ENCODE measurements at places on chromosomes 6 and 20.

DNA sequence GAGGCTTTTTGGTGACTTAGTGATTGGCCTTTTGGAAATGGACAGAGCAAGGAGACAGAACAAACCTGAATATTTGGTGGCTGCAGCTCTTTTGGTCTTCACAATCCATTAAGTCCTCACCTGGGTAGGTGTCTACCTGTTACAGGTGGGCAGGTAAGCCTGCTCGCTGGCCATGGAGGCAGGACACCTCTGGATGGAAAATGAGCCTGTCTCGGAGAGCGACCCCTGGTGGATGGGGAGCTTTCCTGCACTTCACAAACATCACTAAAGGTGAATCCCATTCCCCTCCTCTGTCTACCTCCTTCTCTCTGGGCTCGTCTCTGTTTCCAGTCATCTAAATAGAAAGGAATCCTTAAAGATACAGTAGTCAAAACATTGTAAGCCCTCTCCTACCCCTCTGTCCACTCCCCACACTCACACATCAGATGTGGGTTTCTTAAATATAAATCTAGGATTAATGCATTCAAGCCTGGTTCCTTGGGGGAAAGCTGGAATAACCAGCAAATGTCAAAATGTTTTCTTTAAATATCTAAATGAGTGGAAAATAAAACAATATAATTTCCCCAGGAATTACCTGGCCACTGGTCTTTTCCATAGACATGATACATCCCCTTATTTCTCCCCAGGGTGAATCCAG lies 304.9 kb downstream of the CDH26 start:
- DNase-seq, result no peak

DNA sequence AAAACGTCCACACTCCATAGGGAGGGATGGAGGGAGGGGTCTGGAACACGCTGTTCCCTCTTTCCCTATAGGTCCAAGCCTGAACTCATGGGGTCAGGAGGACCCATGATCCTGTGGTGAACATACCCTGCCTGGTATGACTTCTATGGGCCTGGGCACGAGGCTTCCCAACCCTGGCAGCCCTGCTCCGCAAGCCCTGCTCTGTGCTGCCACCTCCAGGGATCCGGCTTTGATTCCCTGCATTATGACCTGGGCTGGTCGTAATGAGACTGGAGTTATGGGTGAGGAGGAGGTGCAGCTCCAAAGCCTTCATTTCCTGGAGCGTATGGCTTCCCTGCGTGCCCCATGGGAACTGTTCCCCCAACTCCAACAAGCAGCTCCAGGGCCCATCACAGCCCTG lies 54.9 kb downstream of the CDH22 start:
- DNase-seq, result no peak

DNA sequence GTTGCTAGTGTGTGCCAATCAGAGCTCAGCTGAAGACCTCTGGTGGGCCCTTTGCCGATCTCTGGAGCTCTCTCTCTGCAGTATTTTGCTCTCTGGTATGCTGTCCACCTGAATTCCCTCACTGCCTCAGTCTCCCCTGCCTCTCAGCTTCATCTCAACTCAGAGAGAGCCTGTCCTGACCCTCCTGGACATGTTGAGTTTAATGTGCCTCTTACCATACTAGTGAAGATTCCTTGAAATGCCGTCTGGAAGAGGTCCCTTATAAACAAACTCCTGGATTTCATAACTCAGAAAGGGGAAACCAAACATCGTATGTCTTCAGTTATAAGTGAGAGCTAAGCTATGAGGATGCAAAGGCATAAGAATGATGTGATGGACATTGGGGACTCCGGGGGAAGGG lies 231.1 kb upstream of the ZNF217 start:
- DNase-seq, result no peak

DNA sequence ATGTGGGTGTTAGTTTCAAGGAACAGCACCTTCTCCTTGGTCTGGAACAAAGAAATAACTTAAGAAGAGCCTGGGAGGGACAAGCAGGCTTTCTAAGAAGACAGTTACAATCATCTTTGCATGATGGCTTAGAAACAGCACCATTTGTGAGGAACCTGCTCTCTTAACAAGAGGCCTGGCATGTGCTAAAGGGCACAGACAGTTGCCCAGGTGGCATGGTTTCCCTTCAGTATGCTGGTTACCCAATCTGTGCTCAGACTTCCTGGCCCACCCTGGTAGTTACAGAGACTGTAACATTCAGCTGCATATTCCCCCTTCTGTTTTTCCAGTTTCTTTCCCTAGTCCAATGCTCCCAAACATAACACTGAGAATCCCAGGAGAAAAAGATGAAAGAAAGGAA lies 84.0 kb downstream of the CHD6 start:
- no peak for DNase-seq

DNA sequence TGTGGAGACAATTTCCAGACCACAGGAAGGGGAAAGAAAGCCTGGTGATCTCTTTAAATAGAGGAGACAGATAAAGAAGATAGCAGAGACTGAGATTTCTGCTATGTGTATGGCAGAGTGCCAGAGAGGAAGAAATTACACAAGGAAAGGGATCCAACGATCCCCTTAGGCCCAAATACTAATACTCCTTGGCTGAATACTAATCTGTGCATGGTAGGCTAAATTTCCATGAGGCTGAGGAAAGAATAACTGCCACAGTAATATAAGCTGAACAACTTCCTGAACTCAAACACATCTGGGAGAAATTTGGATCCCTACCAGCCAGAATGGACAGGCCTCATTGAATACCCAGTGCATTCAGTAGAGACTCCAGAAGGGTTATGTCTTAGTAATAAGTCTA lies 83.3 kb upstream of the TNFAIP3 start:
- DNase-seq, result no peak

DNA sequence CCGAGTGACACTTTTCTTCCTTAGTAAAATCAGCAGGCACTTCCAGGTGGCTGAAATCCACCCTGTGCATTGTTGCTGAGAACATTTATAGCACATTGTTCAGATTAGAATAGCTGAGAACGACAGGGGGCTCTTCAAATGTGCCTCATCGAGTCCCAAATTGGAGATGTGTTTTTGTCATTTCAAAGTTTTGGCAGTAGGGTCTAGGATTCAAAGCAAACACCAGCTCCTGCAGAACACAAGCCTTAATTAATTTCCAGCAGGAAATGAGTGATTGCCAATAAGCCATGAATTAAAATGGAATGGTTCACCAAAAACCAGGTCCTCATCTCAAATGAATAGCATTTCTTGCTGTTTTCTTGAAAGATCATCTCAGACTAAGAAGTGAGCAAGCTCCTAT lies 171.6 kb downstream of the PLCB1 start:
- DNase-seq, result no peak

DNA sequence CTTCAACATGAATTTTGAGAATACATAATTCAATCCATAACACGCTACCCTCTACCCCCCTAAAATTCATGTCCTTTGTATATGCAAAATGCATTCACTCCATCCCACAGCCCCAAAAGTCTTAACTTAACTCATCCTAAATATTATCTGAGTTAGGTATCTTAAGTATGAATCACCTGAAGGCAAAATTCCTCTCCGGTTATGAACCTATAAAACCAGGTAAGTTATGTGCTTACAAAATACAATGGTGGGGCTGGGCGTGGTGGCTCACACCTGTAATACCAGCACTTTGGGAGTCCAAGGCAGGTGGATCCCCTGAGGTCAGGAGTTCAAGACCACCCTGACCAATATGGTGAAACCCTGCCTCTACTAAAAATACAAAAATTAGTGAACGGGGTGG lies 23.5 kb upstream of the PRSS35 start:
- DNase-seq, result no peak

DNA sequence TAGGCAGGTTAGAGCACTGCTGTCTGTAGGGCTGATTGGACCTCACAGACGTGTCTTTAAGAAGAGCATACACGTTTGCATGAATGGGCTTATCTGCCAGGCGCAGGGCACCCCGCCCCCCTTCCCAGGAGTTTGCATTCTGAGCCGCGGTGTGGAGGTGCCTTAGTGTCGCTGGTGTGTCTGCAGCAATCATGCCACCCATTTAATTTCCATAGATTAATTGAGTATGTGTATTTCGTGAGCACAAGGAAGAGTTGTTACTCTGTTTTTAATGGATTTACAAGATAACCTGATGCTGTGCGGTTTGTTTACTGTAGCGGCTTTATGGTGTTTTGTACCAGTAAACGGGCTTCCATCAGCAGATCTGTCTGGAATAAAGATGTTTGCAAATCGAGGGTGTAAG lies 107.7 kb downstream of the ZDHHC14 start:
- DNase-seq, result no peak

DNA sequence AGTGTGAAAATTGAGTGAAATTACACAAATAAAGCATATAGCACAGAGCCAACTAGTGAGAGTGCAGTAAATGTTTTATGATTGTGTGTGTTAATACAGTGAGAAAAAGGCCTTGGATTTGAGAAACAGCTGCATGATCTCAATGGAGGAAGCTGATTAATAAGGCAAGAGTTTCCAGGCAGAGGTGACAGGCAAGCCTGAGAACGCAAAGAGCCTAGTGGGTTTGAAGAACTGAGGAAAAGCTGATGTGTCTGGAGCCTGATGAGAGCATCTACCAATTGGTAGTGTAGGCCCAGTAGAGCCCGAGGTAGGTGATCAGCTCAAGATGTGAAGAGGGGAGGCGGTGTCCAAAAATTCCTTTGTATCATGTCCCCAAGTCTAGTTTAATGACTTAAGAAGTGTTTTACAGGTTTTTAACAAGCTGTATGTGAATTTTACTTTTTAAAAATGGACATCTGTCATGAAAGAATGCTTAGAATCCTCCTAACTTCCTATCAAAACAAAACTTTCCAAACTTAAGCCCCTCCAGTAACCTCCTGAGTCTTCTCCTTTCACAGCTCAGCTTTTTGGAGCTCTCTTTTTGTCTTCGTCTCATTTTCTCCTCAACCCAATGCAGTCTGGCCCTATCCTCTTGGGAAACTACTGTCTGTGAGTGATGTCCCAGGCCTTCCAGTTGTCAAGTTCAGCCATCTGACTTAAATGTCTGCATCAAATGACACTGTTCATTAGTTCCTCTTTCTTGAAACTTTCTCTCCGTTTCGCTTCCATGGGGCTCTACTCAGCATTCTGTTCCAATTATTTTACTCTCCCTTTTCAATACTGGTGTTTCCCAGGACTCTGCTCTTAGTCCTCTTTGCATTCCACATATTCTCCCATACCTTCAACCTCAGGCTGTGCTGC lies 1.2 kb downstream of the CDC40 start:
- peak; percentile 10 for DNase-seq

DNA sequence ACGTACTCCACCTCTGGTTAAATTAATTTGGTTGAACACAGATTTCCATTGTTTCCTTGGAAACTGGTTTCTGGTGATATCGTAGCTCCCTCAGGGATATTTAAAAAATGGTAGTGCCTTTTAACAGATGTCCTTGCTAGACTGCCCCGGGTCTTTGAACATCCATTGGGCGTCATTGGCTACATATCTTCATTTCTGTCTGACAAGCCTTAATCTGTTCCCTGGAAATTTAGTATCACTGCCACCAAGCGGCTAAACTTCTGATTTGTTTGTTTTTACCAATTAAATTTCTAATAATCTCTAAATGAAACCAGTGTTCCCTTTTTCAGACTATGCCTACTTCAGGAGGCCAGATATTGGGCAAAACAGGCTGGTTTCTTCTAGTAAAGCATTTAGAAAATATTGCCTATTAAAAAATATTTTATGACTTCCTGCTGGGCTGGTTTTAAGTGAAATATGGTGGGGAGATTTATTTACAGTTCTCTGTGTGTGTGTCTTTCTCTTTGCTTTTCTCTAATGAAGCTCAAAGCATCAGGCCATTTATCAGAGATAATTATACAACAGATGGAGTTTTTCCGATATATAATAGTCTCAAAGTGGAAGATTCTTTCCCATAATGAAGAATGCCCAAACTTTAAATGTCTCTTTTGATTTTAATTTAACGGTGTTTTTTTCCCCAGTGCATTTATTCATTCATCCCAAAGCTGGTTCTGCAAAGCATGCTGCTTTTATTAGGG lies 249.5 kb downstream of the ZFAND3 start:
- DNase-seq, result no peak

- DNase-seq, result no peak
Observed at GRCh38 chr6:10847684-10848083, 9.3 kb upstream of the MAK start.

DNA sequence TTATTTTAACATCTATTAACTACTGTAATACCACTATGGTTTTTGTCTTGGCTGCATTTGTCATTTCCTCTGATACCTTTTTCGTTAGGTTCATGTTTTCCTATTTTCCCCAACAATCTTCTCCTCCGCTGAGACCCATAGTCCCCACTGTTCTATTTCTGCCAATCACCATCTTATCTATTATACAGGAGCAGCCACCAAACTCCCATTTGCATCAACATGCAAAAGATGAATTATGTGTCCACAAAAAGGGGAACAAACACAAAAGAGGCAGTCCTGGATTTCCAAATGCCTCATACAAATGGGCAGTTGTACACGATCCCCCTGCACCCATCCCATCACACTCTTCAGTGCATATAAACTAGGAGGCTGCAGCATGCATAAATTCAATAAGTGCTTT lies 121.7 kb upstream of the MYLIP start:
- DNase-seq, result no peak

DNA sequence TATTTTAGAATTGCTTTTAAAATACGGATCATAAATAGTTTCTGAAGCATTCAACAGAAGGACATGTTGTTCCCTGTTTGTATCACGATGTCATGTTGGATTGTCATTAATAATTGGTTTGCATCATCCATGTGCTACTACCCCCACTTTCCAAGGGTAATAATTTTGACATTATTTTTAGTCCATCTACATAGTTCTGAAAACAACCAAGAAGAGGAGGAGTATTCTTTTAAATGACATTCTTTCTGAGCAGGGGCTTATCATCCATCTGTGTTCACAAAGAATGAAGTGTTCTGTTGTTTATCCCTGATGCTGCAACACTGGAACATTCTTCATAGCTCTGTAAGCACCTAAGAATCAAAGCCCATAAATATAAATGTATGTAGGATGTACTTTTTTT lies 151.0 kb upstream of the CITED2 start:
- DNase-seq, result no peak

DNA sequence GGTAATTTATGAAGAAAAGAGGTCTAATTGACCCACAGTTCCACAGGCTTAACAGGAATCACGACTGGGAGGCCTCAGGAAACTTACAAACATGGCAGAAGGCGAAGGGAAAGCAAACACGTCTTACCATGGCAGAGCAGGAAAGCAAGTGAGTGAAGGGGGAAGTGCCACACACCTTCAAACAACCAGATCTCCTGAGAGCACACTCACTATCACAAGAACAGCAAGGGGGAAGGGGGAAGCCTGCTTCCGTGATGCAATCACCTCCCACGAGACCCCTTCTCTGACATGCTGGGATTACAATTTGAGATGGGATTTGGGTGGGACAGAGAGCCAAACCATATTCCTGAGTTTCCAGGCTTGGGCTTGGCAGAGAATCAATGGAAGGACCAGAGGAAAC lies 124.1 kb upstream of the RAB32 start:
- DNase-seq, result no peak

DNA sequence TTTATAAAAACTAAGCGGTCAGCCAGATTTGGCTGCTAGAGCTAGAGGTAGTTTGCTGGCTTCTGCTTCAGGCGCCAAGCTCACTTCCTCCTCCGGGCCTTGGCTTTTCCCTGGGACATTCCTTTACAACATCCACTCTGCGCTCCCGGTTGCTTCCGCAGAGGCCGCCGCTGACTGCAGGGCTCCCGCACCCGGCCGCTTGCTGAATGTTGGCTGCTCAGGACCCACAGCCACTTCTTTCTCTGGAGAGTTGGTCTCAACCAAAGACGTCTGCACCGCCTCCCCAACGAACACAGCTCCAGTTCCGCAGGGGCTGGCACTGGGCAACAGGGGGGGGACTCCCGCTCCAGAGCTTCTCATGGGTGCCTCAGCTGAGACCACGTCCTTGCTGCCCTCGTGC lies 282.8 kb downstream of the TFAP2C start:
- no peak for DNase-seq
